MCF 10A (cell line): ENCODE measurements at places on chromosomes 2 and 18.

GRCh38 chr2:4221845-4222244, 518.5 kb downstream of the DCDC2C start:
- no peak for DNase-seq

DNA sequence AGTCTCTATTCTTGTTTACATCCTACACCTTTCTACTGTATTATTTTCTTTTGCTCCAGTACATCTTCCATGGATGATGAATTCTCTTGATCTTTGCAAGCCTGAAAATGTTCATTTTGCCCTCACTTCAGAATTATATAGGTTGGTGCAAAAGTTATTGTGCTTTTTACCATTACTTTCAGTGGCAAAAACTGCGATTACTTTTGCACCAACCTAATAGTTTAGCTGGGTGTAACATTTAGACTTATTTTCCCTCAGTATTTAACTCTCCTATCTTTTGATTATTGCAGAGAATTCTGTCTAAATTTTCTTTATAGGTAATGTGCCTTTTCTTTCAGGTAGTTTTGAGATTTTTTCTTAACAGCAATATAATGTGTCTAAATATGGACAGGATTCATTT, 81.8 kb downstream of the SS18 start:
- no peak for DNase-seq

GRCh38 chr18:55477860-55478581, 110.0 kb downstream of the TCF4 start:
- DNase-seq, result no peak

DNA sequence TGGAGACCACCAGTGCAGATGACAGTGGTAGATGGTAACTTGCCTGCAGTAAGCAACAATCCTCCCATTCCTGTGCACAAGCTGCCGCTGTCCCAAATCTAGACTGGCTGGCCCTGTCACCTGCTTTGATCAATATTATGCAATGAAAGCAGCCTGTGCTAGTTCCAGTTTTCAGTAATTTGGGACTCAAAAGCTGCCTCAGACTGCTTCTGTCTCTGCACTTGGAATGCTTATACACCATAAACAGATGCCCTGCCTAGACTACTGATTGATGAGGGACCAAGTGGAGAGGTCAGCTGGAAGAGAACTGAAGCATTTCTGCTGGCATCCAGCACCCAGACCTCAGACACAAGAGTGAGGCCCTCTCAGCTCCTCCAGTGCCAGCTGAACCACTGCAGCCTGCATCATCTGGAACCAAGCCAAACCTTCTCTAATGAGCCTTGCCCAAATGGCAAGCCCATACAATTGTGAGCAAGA, 24.9 kb downstream of the CCBE1 start:
- peak; percentile 52 for DNase-seq

DNA sequence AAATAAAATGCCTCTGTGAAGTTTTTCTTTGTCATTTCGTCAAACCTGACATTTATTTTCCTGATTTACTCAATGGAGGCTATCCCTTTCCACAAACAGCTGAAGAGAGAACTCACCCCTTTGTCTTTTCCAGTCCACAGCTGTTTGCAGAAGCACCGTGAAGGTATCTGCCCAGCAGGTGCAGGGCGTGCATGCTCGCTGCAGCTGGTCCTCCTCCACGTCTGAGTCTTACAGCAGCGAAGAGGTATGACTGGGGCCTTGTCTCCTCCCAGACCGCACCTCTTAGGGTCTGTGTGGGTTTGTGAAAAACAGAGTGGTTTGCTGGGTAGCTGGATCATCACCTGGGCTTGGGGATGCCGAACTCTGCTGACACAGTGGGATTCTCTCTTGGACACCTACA, 9.7 kb downstream of the SPP2 start:
- no peak for DNase-seq

GRCh38 chr18:31042406-31043181, at the start of gene DSC3:
Gene DSC3 (minus strand): TSS chr18:31042742. CDS start chr18:31042660, 82 bp downstream.
- peak; percentile 93 for DNase-seq

DNA sequence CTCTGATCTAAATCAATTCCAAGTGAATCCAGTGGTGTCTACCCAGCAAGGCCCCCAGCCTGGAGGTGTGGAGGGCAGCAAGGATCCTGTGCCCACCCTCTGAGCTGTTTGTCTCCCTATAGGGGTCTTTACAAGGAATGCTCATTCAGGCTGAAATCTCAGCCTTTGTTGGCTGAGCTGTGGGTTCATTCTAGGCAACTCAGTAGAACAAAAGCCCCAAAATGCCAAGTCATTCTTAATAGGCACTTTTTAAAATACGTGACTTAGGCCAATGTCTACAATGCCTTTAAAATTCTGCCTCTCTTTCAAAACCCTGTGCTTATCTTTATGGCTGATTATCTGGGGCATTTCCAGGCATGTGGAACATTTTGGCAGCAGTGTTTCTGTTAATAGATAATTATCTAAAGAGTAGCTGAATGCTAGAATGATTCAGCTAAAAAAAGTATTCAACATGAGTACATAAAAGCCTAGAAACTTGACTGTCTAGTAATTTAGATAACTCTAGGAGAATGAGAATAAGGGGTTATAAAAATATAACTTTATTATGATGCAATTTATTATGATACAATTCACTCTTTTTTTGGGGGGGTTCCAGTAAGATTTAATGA, 7.4 kb downstream of the UGT1A6 start:
- no peak for DNase-seq
